NCI-H2081 treated with DMSO at 0.1 percent for 48 hours (cell line): ENCODE measurements at places on chromosomes 1 and 21.

- no peak for DNase-seq
These were observed 19.1 kb upstream of the IKBKE start for GRCh38 chr1:206451134-206451686.

- no peak for DNase-seq
These were observed 29.9 kb upstream of the DISP1 start for GRCh38 chr1:222784916-222785315.

DNA sequence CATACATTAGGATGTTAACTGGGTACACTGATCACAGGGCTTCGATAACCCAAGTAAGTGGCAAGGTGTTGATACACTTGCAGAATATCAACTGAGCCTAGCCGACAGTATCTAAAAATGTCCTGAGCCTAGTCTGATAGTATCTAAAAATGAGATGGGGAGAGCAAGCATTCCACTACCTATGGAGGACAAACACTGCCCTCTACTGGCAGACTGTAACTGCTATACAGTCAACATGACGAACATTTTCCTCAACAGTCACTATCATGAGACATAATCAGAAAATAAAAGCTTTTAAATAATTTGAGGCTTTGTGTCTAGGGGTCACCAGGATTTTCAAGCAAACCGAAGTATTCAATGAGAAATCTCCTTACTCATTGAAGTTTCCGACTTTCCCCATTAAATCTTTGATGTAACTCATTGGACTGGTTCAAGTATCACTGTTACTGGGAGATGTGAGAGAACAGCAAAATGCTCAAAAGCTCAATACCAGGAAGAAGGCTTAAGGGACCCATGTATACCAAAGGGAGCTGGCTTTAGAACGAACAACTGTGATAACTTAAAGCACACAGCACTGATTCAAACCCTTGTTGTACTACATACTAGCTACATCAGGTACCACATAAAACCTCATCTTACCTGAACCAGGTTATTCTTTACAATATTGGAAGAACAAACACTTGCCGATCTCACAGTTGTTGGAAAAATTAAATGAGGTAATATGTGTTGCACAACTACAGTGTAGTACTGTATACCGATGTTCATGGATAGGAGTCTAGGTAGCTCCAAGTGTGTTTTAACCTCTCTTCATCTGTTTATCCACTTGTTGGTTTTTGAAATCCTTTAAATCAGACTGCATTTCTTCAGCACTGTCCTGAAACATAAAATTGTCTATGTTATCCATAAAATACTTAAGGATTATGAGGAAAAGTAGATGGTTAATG is 31.1 kb upstream of the SLC45A3 start:
- DNase-seq: peak; percentile 36

DNA sequence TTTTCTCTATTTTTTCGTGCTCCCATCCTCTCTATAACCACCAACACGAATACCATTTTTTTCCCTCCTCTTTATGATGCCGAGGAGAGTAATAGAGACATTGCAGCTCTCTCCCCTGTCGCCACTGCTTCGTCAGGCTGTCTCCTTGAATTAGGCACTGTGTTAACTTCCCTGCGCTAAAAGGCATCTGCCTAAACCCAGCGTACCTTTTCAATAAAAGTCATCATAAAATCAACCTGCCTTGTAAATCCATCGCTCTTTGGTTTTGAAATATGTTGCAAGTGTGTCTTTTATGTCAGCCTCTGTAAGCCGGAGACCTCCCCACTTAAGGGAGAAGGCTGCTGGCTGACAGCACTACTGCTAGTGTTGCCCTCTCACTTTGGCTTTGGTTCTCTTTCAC is 8.7 kb downstream of the RNF220 start:
- no peak for DNase-seq

GRCh38 chr1:38088366-38088765 is 41.8 kb upstream of the POU3F1 start:
- DNase-seq: no peak

- no peak for DNase-seq
These were observed 11.6 kb downstream of the SERINC2 start for GRCh38 chr1:31424568-31424967.

DNA sequence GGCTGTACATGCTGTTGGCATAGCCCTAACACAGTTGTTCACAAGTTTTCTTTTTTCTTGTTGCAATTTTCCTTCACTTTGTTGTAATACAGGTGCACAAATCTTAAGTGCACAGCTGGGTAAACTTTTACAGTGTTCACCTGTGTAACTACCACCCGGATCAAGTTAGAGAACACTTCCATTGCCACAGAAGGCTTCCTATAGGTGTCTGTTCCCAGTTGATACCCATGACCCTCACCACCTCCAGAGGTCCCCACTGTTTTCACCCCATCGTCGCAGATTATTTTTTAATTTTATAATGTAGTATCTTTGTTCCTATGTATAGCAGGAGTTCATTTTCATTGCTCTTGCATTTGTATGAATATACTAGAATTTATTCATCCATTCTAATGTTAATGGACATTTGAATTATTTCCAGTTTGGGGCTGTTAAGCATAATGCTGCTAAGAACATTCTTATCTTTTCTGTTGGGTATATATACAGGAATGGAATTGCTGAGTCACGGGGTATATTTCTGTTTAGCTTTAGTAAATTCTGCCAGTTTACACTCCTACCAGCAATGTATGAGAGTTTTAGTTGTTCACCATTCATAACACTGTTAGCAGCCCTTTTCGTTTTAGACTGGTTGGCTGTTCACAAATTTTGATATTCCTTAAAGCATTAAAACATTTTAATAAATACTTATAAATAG is 16.4 kb downstream of the SPRTN start:
- DNase-seq: no peak

DNA sequence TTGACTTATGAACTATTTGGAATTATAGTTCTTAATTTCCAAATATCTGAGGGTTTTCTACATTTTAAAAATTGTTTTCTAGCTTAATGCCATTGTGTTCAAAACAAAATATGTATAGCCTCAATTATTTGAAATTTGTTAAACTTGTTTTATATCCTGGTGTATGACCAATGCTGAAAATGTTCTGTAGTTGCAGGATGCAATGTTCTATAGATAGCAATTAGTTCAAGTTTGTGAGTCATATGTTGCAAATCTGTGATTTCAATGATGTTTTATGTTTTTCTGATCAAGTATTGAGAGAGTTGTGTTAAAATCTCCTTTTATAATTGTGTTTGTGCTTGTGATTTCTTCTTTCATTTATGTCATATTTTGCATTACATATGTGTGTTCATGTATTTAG is 517.5 kb downstream of the ADGRL2 start:
- DNase-seq: no peak

- DNase-seq: no peak
These were observed 9.8 kb upstream of the PPP1R15B start for GRCh38 chr1:204421441-204421840.

GRCh38 chr1:228369608-228370438 is 36.8 kb downstream of the TRIM11 start:
- DNase-seq: no peak

GRCh38 chr1:221783936-221784335 is 42.0 kb upstream of the DUSP10 start:
- no peak for DNase-seq

DNA sequence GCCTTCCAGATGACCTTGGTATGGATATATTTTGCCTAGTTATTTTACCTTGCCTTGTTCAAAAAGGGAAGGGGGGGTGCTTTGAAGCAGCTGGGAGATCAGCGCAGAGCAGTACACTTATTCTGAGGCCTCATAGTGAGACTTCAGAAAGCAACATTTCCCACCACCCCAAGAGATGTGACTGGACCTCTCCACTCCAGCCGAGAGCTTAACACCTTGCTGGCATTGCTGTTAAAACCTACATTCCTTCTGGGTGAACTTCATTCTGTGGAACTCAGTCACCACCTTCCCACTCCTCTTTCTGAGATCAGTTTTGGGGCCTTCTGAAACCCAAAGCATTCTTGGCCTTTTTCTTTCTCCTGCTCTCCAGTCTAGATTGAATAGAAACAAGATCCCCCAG is 148.7 kb downstream of the BARHL2 start:
- DNase-seq: no peak

DNA sequence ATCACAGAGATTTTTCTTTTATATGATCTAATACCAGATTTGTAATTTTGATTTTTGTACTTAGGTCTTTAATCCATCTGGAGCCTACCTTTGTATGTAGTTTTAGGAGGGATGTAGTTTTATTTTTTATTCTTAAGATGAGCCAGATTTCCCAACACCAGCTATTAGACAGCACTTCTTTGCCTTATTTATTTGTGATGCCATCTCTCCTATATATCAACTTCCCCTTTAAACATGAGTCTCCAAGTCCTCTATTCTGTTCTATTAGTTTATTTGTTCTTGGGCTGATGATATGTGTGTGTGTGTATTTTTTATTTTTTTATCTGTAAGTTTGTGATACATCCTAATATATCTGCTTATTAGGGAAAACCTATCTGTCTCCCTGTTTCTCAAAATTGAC is 94.2 kb downstream of the PHTF1 start:
- no peak for DNase-seq

DNA sequence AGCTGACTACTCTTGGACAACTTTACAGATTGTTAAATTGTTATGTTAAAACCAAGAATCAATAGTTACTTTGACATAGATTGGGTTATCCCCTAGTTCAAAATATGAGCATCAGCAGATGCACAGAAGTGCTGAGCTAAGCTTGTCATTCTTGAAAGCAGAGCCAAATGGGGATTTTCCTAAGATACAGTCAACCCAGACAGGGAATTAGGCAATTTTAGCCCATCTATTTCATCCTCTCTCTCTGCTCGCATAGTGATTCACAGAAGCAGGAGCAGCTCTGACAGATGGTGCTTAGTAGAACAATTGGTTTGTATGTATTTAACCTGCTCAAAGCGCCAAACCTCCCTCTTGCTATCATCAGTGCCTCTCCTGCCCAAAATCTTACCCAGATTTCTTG is 27.9 kb upstream of the PRRC2C start:
- DNase-seq: no peak

DNA sequence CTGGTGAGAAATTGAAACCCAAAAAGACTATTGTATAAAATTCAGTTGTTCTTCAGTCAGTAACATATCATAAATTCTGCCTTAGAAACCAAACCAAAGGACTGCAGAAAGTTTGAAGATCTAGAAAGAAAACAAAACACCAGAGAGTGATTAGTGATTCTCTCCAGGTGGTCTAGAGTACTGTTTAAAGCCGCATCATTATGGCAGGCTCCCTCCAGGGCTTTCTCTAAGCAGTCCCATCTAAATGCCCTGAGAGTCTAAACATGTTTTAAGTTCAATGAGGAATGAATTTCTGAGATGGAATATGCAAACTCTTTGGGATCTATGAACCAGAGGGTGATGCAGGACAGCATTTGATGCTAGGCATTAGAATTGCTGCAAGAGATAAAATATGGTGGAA is 100.9 kb upstream of the ST6GALNAC5 start:
- no peak for DNase-seq

- DNase-seq: no peak
These were observed 194.0 kb upstream of the SGIP1 start for GRCh38 chr1:66339944-66340343.

GRCh38 chr1:88800382-88801051 is 90.8 kb downstream of the GTF2B start:
- no peak for DNase-seq

DNA sequence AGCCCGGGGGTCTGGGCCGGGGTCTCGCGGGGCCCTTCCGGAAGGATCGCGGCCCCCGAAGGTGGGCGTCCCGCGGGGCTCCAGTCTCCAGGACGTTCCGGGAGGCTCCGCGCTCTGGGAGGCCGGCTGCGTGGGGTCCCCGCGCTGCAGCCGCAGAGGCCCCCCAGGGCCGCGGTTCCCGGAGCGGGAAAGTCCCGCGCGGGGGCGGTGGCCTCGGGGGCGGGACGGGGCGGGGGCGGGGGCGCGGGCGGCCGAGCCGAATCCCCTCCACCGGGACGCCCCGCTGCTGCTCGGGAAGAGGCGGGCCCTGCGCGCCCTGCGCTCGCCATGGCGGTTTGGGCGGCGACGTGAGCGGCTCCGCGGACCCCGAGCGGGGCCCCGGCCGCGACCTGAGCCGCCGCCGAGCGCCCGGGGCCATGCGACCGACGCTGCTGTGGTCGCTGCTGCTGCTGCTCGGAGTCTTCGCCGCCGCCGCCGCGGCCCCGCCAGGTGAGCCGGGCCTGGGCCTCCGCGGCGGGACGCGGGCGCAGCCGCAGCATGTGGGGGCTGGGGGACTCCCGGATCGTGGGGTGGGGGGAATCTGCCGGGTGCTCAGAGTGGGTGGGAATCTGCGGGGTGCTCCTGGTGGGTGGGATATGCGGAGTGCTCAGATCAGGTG is at the start of gene IFNGR2:
TSS of gene IFNGR2 (plus strand) at position 286 of the 658 bp plus-strand sequence. CDS start at position 417, 131 bp downstream.
- DNase-seq: no peak

DNA sequence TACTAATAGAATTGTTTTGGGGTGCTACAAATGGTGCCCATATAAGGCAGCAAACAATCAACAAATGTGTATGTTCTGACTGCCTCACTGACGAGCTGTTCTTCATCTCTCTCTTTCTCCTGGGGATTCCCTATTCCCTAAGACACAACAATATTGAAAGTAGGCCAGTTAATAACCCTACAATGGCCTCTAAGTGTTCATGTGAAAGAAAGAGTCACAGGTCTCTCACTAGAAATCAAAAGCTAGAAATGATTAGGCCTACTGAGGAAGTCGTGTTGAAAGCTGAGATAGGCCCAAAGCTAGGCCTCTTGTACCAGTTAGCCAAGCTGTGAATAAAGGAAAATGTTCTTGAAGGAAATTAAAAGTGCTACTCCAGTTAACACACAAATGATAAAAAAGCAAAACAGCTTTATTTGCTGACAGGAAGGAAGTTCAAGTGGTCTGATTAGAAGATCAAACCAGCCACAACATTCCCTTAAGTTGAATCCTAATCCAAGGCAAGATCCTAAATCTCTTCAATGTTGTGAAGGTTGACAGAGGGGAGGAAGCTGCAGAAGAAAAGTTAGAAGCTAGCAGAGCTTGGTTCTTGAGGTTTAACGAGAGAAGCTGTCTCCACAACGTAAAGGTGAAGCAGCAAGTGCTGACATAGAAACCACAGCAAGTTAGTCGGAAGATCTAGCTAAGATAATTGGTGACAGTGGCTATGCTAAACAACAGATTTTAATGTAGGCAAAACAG is 26.3 kb downstream of the ATP2B4 start:
- DNase-seq: no peak

- DNase-seq: no peak
These were observed 50.7 kb upstream of the KCNE2 start for GRCh38 chr21:34313116-34313515.

- DNase-seq: no peak
These were observed 17.2 kb downstream of the CDK18 start for GRCh38 chr1:205521686-205522085.

DNA sequence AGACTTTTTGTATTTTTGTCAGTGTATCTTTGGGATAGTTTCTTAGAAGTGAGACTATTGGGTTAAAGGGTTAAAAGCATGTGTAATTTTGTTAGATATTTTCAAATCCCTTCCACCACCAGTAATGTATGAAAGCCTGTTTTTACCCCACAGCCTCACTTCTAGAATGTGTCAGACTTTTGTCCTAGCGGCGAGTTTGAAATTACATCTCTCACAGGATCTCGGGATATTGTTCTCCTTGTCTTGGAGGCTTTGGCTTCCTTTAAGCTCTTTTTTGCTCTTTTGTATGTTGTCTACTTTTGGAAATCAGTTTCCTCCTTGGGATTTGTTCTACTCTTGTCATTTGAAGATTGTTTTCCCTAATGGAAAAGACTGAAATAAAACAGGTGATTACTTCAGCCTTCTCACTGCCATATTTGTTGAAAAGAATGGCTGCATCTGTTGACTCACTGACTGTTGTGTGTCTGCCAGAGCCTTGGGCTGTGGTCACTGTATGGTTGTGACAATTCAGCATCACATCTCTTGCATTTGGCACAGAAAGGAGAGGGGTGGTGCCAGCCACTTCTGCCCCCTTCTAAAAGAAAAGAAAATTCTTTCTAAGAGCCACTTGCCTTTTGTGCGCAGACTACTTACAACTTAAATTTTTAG is 22.6 kb downstream of the ST3GAL3 start:
- no peak for DNase-seq
